GF-D8 (cell line): ENCODE measurements at places on chromosomes 12 and 14.

GRCh38 chr14:103123634-103124500 is 606 bp downstream of the TNFAIP2 start:
- DNase-seq = no peak

GRCh38 chr14:88189417-88190191 is 133.5 kb downstream of the KCNK10 start:
- no peak for DNase-seq

- no peak for DNase-seq
These were observed 12.5 kb downstream of the OTX2 start for GRCh38 chr14:56797569-56798446.

DNA sequence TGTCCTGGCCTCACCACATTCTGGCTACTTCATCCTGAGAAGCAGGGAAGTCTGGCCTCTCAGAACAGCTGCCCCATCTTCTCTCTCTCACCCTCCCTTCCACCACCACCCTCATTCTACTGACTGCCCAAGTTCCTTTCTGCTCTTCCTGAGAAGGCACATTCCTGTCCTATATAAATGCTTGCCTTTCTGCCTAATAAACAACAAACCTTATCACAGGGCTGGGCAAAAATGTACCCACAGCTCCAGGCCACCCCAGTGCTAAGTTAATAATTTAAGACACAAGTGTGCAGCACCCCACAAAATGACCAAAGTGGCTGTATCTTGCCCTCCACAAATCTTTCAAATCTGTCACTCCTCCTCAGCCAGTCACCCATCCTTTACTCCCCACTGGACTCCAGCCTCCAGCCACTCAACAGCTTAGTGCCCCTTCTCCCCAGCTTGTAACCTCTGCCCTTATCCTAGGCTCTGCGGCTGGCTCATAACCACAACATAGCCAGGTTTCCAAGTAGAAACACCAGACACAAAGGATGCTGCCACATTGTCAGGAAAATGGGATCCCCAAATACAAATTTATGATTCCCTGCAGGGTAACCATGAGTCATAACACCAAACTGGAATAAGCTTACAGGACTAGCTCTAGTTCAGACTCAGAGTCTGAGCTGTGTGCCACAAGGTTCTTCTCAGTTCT is 15.0 kb downstream of the OXA1L start:
- no peak for DNase-seq

DNA sequence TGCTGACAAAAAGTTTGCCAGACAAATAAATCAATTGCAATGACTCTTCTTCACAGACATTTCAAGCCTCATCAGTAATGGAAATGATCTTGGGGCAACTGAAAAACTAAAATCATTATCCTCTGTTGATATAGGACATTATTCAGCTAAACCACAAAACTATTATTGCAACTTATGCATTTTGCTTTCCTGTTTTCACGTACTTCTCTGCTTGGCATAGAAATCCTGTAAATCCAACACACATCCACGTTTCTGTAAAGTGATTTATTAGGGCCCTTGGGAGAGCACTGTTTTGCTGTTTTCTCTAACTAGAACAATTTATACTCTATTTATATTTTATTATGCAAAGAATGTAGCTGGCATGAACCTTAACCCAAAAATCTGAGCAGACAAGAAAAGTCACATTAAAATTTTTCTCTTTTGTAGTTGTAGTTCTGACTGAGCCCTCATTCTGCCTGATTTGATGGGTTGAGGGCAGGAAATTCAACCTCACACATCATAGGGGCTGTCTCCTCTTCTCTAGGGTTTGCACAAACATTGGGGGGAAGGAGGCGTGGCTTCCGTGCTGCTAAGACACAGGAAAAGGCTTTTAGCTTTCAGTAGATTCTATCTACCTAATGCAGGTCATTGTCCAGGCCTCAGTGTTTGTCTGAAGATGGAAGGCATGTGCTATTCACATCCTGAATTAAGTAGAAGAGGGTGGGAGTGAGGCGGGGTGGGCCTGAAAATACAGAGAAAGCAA is 11.5 kb upstream of the NUP107 start:
- no peak for DNase-seq

DNA sequence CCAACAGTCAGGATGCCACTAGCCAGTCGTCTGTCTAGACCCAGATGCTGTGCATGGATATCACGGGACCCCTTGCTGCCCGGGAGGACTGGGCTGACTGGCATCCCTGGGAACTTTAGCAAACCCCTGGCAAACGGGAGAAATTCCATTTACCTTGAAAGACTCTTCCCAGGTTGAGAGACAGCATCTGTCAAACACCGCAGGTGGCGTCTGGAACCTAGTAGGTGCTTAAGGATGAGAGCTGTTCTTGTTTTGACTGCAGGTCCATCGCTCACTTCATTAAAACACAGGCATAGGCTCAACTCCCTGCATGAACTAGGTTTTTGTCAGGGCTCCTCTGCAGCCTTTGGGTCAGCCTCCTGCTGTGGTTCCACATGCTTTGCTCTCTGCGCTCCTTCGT is 546.3 kb downstream of the BCL11B start:
- no peak for DNase-seq
